ENCODE measurements at places on chromosomes 2 and 18.

DNA sequence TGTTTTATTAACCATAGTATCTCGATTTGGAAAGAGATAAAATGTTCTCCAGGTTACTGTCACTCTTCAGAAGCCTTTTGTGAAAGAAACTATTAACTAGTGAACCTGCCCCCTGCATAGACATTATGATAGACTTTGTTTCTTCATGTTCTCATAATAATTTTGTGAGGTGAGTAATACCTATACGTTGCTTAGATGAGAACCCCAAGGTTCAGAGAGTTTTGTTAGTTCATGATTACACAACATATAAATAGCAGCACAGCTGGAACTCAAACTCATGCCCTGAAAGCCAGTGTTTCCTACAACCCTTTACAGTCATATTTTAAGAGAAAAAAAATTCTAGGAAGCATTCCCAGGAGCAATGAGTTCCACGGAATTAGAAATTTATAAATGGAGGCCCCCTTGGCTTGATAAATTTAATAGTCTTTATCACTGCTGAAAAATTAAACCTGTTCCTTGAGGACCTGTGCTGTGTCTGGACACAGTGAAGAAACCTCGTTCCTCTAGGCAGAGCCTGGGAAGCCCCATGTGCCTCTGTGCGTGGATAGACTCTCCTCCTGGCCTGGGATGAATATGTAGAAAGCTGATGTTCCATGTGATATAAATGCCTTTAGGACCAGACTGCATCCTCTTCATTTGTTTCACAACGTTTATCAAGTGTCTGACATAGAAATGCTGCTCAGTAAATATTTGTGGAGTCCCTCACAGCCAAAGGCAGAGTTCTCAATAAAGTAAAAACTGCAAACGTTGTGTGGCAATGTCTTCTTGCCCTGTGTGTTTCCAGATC is 1257.0 kb upstream of the GYPC start:
- no peak for DNase-seq

GRCh38 chr18:49921318-49921985 is 108.1 kb upstream of the ACAA2 start:
- no peak for DNase-seq

GRCh38 chr18:5998907-5999306 is 103.6 kb upstream of the TMEM200C start:
- no peak for DNase-seq

DNA sequence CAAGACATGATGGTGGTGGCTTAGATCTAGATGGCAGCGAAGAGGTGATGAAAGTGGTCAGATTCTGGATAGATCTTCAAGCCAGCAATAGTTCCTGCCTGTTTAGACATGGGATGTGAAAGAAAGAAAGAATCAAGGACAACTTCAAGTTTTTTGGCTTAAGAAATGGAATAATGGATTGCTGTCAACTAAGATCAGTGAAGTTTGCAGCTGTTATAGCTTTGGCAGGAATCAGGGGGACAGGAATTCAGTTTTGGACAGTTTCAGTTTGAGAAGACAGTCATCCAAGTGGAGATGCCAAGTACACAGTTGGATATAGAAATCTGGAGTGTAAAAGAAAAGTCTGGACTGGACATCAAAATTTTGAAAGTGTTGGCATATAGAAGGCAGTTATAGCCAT is 283.7 kb upstream of the PKDCC start:
- no peak for DNase-seq

GRCh38 chr2:201046881-201047280 is 24.6 kb downstream of the HYCC2 start:
- DNase-seq: no peak

DNA sequence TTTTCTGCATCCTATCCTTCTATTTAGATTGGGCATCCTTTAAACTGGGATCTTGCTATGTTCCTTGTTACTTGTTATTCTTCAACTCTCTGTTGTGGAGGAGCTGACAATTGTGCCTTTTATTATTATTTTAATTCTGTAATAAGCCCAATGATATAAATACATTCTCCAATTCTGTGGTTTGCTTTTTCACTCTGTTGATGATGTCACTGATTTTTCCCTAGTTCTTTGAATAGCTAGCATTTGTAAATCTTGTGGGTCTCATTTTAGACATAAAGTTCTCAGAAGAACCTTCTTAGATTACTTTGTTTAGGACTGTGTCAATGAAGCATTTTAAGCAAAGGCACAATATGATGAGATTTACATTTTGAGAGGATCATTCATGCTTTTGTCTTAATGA is 79.5 kb upstream of the SLC8A1 start:
- DNase-seq: no peak

- no peak for DNase-seq
Measured at GRCh38 chr2:212013626-212014025, 525.0 kb downstream of the ERBB4 start.

DNA sequence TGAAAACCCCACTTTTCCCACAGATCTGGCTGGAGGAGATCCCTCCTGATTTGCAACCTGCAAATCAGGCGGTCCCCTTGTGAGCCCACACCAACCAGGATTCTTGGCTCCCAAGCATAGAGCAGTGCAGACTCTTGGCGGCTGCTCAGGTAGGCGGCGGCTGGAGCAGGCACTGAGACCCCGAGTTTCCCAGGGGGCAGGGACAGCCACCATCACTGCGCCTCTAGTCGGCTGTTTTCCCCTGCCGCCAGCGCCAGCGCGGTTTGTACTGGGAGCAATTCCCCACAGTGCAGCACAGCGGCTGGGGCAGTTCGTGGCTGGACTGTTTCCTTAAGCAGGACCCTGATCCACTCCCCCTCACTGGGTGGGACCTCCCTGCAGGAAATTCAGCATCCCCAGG is 323.3 kb downstream of the TRIB2 start:
- no peak for DNase-seq

DNA sequence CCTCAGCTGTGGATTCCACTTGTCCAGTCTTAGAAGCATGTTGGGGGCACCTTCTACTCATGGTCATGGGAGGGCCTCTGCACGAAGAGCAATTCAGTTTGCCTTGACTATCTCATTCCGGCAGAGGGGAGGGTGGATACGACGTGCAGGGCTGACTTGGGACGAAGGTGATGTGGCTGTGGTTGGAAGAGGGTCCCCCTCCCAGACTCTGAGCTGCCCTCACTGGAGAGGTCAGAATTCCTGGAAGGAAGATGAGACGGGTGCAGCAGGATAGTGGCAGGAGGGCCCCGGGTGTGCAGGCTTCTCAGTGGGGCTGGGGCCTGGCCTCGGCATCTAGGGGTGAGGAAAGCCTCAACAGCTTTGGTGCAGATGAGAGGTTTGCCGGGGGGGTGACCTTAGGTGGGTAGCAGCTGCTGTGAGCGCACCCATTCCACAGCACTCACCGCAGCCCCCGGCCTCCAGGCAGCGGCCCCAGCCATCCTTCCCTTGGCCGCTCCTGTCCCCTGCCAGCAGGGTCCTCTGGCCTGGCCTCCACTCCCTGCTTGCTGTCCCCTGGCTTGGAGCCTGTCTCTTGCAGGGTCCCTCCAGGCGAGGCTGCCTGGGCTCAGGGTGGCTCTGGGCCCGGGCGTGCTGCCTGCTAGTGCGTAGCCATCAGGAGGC is 3.2 kb downstream of the RNPEPL1 start:
- DNase-seq: no peak

- DNase-seq: no peak
Measured at GRCh38 chr2:42118754-42119569, 50.2 kb upstream of the EML4 start.

GRCh38 chr2:6301426-6301825 is 564.3 kb downstream of the CMPK2 start:
- no peak for DNase-seq

GRCh38 chr2:219521066-219521880 is 7.0 kb downstream of the ASIC4 start:
- peak; percentile 95 for DNase-seq

DNA sequence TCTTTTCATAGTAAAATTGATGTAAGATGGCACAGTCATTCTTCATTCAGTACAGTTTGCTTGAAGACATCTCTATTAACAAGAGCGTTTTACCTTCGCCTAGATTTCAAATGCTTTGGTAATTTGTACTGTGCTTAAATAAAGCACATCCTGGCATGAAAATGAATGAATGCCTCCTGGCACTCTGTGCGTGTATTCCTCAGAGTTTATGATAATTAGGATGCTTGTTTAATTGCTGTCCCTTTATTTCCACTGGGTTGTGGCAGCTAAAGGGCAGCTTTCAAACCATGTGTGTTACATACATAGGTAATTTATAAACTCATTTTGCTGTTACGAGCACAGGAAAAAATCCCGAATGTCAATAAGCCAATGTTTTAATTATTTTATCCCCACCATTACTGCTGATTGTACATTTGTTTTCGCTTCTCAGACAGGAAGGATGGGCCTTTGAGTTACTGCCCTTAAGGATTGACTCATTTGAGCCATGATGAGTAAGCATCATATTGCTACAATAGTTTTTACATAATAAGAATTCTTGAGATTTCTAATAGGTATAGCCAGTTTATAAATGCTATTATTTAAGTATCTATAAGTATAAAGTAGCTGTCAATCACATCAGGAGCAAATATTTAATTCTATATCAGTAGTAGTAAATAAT is 516.5 kb downstream of the XIRP2 start:
- no peak for DNase-seq

DNA sequence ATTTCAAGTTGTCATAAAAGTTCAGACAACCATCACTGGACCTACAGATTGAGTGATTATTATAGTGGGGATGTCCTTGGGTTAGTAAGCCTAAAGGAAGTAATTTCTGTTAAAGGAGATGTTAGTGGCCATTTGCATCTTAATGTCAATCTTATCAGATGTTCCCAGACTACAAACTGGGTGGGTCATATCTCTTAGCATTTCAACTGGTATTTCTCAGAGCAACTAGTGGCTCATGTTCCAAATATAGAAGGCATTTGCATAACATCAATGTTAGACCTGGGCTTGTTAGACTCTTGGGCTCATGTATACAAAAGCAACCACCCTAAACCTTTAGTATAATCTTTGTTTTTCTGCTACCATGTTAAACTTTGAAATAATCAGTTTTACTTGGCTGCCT is 17.9 kb downstream of the PLEKHA3 start:
- DNase-seq: peak; percentile 70

DNA sequence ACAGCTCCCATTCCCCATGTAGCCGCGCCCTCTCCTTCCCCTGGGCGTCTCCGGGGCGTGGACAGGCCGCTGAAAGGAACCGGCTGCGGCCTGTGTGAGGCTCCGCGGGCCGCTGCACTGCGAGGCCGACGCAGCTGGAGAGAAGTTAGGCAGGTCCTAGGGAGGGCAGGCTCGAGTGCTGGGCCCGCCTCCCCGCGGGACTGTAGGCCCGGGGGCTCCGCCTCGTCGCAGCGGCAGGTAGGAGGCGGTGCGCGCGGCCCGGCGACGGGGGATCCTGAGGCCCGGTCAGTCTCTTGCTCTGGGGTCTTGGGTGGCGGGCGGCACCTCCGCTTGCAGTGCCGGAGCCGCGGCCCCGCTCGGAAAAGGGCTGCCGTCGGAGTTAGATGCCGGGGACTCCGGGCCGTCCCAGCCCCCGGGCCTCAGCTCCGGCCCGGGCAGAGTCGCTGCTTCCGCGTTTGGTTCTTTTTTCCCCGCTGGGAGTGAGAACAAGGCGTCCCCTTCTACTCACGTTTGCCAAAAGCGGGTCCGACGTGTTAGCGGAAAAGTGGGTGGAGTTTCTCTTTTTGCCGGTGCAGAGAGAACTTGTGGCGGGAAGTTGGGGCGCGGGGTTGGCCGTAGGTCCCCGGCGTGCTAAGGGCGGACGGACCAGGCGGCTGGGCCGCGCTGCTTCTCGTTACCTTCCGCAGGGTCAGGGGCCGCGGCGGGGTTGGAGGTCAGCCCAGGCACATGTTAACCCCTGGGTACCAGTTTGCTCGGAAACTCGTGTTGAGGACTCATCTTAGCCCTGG is at the start of gene VRK2:
VRK2 (plus strand) TSS at position 222 of the 788 bp plus-strand sequence. CDS start 2,026 bp downstream, outside the sequence.
- DNase-seq: peak; percentile 98

DNA sequence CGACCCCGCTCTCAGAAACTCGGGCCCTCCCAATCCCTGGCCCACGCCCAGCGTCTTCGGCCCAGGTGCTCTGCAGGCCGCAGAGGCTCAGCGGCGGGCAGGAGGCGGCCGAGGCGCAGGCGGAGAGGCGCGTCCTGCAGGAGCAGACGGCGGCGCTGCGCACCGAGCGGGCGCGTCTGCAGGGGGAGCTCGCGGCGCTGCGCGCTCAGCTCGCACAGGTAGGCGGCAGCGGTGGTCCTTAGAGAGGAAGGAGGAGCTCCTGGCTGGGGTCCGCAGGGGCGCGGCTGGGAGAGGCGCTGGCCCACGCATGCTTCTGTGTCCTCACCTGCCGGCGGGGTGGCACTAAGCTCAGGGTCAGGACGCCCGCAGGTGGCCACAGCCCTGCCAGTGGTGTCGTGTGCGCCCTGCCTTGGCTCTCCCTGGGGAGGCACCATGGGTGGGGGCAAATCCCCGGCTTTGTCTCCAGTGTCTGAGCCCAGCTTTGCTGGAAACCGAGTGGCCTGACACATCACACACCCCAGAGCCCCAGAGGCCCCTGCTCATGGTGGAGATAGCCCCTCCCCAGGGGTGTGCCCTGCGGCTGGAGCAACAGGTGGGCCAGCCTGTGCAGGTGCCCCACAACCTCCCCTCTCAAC is 14.9 kb upstream of the SNED1 start:
- DNase-seq: peak; percentile 65

DNA sequence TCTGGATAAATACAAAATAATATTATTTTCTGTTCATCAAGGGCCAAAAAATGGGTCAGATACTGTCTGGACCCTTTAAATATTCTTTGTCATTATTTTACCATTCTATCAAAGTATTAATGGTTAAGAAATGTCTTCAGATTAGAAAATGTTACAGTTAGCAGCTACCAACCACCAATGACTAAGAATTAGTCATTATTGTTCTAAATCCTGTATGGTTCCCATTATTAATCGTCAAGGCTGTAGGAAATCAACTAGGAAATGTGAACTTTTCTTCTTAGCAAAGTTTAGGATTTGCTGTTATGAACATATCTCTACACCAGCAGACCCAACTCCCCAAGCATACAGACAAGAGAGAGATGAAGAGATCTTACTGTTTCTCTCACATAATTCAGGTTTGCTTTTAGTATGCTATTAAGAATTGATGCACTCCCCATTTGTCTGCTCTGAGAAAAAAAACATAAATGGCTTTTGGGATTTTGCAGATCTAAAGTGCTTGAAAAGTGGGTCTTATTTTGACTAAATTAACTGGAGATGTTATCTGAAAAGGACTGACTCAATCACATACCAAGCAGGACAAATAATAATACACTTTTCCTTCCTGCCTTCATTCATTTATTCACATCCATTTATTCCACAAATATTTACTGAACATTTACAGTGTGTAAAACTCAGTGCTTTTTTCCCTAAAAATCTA is 147.7 kb downstream of the PPP1R1C start:
- DNase-seq: no peak

GRCh38 chr2:150385211-150385610 is 102.3 kb downstream of the RND3 start:
- DNase-seq: no peak

DNA sequence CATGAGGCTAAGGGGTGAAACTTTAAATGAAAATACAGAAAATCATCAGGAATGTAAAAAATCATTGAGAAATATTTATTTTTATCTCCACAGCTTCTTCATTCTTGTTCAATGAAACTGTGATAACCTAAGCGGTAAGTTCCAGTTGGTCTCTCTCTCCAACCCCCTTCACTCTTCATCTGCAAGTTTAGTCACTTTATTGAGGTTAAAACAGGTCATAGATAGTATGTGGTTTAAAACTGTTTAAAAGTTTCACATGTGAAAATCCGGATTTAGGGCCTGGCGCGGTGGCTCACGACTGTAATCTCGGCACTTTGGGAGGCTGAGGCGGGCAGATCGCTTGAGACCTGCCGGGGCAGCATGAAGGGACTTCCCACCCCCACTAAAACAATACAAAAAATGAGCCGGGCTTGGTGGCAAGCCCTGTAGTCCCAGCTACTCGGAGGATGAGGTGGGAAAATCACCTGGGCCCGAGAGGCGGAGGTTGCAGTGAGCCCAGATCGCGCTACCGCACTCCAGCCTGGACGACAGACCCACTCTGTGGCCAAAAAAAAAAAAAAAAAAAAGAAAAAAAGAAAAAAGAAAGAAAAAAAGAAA is 1.6 kb upstream of the PHLPP1 start:
- DNase-seq: no peak
